ENCODE measurements at places on chromosomes 11 and 22.
A peak's percentile ranks its signal among the peaks of the same experiment; 100 is the strongest.

DNA sequence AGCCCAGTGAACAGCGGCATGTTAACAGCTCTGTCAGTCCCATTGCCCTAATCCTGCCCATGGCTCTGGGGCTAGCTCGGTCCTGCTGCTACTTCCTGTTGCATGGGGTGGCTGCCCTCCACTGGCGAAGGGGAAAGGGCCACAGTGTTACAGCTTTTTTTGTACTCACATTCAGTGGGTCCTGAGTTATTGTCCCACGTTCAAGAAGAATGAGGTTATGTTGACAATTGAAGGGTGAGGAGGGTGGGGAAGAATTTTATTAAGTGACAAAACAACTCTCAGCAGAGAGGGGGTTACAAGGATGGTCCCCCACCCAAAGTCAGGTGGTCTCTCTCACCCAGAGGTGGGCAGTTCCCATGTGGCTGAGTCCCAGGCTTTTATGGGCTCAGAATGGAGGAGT lies 17.7 kb upstream of the MS4A7 start:
- no peak for DNase-seq

GRCh38 chr11:45089676-45090499 lies 56.6 kb upstream of the PRDM11 start:
- peak; percentile 37 for DNase-seq

- no peak for DNase-seq
Measured at GRCh38 chr11:113574171-113574570, 99.0 kb upstream of the DRD2 start.

GRCh38 chr11:76683161-76684095 lies 12.9 kb upstream of the LRRC32 start:
- no peak for DNase-seq

GRCh38 chr11:33021937-33022336 lies 6.3 kb downstream of the DEPDC7 start:
- DNase-seq = no peak

DNA sequence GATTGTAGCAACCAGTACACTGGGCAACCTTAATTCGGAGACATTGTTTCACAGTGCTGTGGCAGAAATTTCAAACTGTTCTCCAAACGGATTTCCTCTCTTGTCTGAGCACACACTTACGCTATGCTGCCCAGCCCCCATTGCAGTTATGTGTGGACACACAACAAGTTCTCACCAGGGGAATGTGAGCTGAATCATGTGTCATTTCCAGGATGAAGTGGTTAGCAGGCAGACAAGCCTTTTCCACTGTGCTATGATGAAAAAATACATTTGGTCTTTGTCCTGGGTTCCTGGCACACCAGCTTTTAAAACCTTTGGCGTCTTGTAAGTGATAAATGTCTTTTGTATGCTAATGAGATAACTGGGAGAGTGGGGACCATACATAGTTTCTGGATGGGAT lies 46.9 kb upstream of the SYT9 start:
- no peak for DNase-seq

GRCh38 chr22:25797498-25798290 lies 55.7 kb downstream of the MYO18B start:
- DNase-seq = no peak

- DNase-seq = no peak
Measured at GRCh38 chr11:128948583-128948982, 5.9 kb upstream of the TP53AIP1 start.

- peak; percentile 69 for DNase-seq
Measured at GRCh38 chr11:100682247-100682969, 4.7 kb upstream of the ARHGAP42 start.

DNA sequence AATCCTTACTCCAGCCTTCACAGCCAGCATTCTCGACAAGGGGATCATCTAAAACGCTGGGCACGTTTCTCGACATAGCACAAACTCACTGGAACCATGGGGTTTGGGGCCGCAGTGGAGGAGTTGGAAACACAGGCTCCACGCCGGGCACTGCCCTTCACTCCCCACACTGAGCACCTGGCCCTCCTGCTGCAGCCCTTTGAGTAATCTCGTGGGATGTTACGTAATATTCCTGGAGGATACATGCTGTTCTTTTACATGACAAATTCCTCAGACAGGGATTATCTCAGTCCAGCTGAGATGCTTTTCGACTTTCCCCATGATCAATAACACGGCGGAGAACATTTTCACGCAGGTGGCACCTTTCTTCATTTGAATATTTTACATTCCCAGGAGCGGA lies 408.0 kb downstream of the SHANK2 start:
- no peak for DNase-seq

GRCh38 chr11:8243458-8243857 lies 20.2 kb downstream of the LMO1 start:
- DNase-seq = no peak

DNA sequence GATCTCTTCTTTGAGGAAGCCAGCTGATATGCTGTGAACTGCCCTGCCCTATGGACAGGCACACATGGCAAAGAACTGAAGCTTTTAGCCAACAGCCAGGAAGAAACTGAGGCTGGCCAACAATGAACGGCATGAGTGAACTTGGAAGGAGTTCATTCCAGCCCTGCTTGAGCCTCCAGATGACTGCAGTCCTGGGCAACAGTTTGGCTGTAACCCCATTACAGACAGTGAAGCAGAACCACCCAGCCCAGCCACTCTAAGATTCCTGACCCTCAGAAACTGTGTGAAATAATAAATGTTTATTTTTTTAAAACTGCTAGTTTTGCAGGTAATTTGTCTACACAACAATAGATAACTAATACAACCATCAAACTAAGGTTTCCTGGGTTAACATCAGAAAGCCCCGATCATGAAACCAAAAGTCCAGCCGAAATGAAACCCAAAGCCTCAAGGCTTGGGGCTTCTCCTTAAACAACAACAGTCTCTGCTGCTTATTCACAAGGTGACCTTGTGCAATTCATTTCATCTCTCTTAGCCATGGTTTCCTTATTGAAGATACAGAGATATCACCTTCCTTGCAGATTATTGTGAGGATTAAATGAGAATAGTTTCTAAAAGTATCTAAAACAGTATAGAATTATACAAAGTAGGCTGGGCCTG lies 31.4 kb downstream of the PAK1 start:
- DNase-seq = no peak

DNA sequence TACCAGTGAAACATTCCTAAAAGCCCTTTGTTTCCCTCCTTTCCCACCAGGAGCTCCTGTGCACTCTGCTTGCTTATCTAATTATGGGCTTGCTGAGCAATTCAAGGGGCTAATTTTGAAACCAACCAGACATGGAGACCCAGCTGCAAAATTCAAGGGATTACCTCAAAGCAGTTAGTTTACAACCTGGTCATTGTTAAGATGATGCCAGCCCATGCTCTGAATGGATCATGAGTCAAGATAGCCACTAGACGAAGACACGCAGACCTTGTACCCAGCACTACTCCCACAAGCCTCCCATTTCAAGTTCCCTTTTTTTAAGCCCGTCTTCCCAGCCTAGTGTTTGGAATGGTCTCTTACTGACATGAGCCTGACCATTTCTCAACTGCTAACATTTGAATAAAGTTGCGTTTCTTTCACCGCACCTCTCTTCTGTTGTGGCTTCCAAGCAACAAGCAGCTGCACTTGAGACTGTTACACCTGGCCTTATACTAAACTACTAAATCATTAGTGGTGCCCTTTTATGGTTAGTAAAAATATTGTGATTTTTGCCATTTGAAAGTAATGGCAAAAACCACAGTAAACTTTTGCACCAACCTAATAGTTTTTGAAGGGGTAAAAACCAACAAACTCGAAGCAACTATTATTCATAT lies 315.3 kb upstream of the LUZP2 start:
- DNase-seq = no peak

GRCh38 chr11:92390783-92391182 lies 166.2 kb downstream of the FAT3 start:
- peak; percentile 1 for DNase-seq

DNA sequence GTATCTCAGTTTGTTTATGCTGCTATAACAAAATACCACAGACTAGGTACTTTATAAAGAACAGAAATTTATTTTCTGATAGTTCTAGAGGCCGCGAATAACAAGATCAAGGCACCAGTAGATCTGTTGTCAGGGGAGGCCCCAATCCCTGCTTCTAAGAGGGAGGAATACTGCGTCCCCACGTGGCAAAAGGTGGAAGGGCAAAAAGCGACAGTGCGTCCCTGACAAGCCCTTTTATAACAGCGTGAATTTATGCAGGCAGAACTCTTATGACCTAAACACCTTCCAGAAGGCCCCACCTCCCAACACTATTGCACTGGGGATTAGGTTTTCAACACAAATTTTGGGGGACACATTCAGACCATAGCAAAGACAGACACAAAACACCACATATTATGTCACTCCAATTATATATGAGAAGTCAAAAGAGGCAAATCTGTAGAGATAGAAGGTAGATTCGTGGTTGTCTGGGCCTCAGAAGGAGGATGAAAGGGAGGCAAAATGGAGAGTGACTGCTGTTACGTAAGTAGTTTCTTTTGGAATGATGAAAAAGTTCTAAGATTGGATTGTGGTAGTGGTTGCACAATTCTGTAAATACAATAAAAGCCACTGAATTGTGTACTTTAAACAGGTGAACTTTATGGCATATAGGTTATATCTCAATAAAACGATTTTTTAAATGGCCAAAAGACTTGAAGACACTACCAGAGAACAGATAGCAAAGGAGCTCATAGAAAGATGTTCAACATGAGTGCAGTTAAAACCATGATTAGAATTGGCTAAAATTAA lies 30.1 kb upstream of the TNRC6B start:
- no peak for DNase-seq

DNA sequence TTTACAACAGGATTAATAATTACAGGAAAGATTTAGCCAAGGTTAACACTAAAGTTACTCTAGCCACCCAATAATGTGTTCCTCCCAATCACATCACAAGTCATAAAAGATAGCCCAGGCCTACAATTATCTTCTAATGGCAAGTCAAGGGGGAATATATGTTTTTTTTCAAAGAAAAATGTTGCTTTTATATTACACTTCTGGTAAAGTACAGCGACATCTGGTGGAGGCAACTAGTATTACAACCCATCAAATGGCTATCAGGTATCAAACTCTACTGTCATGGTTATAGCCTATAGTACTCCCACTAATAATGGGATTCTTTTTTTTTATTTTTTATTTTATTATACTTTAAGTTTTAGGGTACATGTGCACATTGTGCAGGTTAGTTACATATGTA lies 71.8 kb downstream of the XRRA1 start:
- DNase-seq = peak; percentile 40

- no peak for DNase-seq
Measured at GRCh38 chr11:65816696-65817095, 17.1 kb upstream of the SNX32 start.

Measured in SK-MEL-5 (cell line).